ENCODE measurements at places on chromosomes 3 and 15. TPM values are rescaled to one million over a fixed set of nuclear protein-coding genes. Genes with fewer than 3 reads are reported as not detected.

TMEM207 gene
- not detected for total RNA-seq

ADCY5 gene
- total RNA-seq: not detected

RTP1 gene
- total RNA-seq: not detected

ACP3 gene
- total RNA-seq: 5.0 TPM

CHST13 gene
- total RNA-seq: not detected

CORO2B gene
- under 0.01 TPM for total RNA-seq

CCDC33 gene
- total RNA-seq: 0.50 TPM

CD200R1 gene
- total RNA-seq: 0.07 TPM

CYP19A1 gene
- not detected for total RNA-seq

RNU5B-1 gene
- not detected for total RNA-seq

NMNAT3 gene
- total RNA-seq: 6.8 TPM

CYP1A1 gene
- 3.1 TPM for total RNA-seq

CLRN1 gene
- not detected for total RNA-seq

Measured in nasal cavity respiratory epithelium epithelial cell of viscerocranial mucosa (primary cell).